ENCODE measurements at places on chromosomes 7 and 10. TPM values are rescaled to one million over a fixed set of nuclear protein-coding genes. Genes with fewer than 3 reads are reported as not detected.

DNA sequence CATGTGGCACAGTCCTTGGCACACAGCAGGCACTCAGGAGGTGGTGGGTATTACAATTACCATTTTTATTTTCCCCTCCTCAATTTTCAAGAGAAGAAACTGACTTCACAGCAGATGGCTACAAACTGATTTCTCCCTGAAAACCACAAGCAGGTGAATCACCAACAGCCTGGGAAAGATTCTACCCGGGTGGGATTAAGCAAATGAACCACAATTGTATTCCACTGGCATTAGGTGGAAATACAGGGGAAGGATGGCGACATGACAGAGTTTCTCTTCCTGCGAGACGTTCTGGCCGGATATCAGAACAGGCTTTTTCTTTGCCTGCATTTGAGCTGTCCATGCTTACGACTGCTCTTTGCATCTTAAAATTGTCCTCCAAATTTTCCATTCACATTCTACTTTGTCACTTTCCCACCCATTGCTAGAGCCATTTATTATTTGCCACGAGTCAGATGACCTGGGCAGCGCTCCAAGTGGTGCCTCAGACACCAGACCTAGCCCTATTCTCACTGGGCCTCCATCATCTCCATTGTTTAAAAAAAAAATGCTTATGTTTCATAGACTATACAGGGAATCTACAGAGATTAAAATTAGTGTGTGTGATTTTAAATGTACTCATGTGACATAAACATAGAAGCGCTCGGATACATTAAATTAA, 4.6 kb downstream of the DENND11 start:
- DNase-seq = no peak

- DNase-seq = peak; percentile 47
These were observed 174.6 kb downstream of the CCDC3 start for GRCh38 chr10:12826800-12827372.

GRCh38 chr7:26426096-26426495, 134.4 kb downstream of the SNX10 start:
- no peak for DNase-seq

DNA sequence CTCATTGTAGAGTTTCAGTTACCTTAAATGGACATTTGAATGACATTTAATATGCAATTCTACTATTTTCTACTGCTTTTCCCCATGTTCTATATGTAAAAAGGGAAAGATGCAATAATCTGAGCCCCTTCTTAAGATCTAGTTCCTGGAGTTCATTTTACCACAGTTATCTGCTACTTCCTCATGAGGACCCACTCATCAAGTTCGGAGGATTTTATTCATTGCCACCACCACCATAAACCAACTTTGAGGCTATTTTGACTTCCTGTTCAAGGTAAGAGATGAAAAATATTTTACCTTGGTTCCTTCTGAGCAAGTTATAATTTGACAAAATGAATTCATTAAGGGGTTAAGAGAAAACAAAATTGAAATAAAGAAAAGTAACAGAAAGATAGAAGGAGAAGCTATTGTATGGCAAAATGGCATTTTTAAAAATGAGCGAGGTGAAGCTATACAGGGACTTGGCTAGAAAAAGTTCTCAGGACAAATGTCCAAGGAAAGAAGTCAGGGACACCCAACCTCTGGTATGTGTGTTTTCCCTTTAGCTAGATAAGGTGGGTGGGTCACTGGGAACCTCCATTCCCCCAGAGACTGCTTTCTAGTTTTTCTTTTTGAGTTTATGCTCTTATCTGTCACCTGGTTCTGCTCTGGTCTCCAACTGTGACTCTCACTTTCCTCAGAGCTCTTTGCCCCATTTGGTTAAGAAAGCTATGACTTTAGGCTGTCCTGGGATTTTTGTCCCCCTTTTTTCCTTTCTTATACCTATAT, 14.9 kb upstream of the FAM3C start:
- no peak for DNase-seq

DNA sequence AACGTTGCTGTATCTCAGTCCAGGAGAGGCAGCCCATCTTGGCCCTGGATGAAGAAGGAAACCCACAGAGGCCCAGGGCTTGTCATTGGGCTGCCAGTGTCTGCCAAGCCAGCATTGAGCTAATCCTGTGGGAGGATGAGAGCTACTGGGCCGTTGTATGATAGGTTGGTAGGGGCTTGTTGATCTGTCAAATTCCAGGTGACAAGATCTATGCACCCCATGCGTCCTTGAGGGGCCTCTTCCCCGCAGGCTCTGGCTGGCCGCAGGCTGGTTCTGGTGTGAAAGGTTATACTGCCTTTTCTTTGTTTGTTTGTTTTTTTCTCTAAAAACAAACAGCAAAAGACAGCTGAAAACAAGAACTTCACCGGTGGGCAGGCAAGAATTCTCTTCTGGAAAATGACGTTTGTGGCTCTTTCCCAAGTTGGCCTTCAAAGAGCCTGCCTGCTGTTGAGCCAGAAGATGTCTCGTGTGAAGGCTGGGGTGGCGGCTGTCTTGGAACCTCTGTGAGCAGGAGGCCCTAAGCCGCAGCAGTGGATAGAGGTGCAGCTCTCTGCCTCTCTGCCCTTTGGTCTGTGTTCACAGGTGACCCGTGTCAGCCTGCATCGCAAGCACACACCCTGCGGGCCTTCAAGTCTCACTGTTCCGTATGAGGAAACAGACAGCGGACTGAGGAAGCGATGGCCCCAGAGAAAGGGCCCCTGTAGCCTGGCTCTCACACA, 23.3 kb downstream of the CYP17A1 start:
- DNase-seq = no peak

DNA sequence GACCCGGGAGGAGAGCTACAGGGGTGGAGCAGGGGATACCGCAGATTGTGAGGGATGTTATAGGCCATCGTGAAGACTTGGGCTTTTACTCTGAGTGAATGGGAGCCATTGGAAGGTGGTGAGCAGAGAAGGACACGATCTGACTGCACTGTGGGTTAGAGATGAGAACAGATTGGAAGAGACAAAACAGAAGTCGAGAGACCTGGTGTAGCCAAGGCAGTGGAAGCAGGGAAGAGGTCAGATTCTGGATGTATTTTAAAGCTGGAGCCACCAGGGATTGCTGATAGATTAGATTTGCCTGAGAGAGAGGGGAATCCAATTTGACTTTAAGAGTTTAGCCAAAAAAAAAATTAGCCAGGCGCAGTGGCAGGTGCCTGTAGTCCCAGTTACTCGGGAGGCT, 21.6 kb upstream of the EEPD1 start:
- no peak for DNase-seq

DNA sequence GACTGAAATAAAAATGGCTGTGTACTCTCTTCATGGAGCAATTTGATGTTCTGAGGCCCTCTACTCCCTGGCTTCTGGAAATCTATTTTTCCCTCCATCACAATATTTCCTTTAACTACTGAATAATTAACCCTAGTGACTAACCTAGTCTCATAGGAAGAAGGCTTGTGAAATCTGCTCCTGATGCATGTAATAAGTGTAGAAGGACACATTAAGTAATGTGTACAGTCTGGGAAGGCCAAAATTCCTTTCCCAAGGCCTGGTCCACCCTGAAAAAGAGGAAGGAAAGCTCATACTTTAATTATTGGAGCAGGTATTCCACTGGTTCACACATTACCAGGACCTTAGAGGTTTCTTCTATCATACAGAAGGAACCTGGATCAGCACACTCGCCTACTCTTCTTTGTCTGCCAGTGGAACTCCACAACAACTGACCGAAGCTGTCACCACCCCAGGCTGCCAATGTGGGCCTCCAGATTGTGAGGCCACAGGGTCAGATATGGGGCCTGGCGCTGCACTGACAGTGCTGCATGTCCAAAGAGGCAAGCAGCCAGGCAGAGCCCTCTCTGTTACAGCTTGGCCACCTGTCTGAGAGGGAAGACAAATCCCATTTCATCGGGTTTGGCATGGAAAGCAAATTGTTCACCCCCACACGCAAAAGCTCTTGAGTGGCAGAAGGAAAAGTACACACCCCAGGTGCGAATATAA, 54.4 kb upstream of the FAM133B start:
- DNase-seq = no peak

C10orf67 gene
- 0.32 TPM for total RNA-seq

TMEM196 gene
- total RNA-seq = not detected

PDZD8 gene
- total RNA-seq = 25.9 TPM

FAM131B gene
- 0.39 TPM for total RNA-seq

FAM25C gene
- not detected for total RNA-seq

PLCE1 gene
- 7.1 TPM for total RNA-seq

TMEM236 gene
- total RNA-seq = 0.89 TPM

SPAG6 gene
- total RNA-seq = not detected

PTCD1 gene
- total RNA-seq = 4.0 TPM

PTPN20 gene
- total RNA-seq = 13.9 TPM
